ENCODE measurements at places on chromosomes 16 and 17.

DNA sequence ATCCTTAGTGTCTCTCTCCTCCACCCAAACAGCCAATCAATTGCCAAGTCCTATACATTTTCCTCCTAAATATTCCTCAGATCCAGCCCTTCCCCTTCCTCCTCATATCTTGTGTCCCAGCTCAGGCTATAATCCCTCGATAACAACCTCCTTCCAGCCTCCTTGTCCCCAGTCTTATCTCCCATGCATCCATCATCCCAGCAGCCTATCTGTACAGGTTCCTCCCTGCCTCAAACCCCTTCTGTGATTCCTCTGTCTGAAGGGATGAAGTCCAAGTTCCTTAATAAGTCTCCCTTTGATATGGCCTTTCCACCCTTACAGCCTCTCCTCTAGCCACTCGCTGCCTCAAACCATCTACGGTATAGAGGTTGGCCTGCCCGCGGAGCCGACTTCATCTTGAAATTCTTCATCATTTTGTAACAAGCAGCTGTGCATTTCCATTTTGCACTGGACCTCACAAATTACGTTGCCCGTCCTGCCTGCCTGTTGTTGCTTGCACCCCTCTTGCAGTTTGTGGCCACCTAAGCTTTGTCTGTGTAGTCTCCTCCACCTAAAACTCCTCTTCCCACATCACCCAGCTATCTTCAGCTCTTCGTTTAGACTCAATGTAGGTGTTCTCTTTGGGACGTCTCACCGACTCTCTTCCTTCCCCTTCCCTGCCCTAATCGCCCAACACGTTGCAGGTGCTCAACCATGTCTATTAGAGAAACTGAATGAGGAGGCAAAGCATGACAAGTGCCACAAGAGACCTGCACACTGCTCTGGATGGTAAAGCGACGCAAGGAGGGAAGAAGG lies 786 bp upstream of the CDK5RAP3 start:
- ATAC-seq: no peak

DNA sequence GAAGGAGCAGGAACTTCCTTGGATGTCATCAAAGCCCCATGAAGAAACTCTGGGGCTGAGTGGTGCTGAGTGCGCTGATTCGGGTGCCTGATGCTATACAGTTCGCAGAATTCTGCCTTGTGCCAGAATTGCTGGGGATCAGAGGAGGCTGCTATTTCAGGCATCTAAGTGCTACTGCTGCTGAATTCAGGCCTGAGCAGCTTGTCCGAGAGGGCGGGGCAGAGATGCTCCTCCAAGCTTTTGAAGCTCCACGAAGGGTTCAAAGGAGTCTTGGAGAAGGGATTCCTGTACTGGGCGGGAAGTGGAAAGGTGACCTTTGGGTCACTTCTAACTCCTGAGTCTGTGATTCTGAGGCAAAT lies 227.8 kb downstream of the CCDC182 start:
- no peak for ATAC-seq

- no peak for ATAC-seq
Measured at GRCh38 chr17:39960524-39961041, 2.2 kb upstream of the GSDMA start.

GRCh38 chr17:43584666-43585102 lies 38.5 kb upstream of the ETV4 start:
- ATAC-seq: no peak

DNA sequence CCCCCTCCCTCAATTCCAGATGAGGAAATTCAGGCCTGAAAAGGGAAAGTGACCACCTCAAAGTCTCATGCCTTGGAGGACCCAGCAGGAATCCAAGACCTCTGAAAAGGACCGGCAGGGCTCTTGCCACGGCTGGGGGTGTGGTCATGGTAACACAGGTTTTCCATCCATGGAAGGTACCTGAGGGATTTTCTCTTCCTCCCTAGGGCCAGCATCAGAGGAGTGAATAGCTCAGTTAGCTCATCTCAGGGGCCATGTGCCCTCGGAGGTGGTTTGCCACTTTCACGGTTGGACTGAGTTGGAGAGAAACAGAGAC lies 1.3 kb downstream of the CIITA start:
- peak; percentile 42 for ATAC-seq

GRCh38 chr16:49356728-49357488 lies 16.7 kb upstream of the C16orf78 start:
- no peak for ATAC-seq

GRCh38 chr17:79992649-79993389 lies 42.9 kb downstream of the TBC1D16 start:
- no peak for ATAC-seq

DNA sequence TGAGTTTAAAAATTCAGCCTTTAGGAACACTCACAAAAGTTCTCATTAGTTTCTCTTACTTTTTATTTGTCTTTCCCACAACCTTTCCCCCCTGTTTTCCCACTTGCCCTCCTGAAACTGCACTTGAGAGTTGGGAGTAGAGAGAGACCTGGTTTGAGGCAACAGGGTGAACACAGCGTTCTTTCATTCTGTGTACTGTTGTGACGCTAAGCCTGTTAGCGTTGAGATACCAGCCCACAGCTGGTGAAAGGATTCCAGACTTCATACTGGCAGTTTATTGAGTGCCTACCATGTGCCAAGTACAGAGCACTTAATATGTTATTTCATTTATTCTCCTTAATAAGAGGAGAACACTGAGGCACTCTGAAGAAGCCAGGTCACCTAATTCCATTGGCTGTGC lies 10.3 kb downstream of the TNRC6C start:
- ATAC-seq: no peak

GRCh38 chr17:79622122-79622601 lies 11.3 kb upstream of the RBFOX3 start:
- peak; percentile 39 for ATAC-seq

- ATAC-seq: no peak
Measured at GRCh38 chr17:41614098-41614497, 1.5 kb upstream of the KRT16 start.

DNA sequence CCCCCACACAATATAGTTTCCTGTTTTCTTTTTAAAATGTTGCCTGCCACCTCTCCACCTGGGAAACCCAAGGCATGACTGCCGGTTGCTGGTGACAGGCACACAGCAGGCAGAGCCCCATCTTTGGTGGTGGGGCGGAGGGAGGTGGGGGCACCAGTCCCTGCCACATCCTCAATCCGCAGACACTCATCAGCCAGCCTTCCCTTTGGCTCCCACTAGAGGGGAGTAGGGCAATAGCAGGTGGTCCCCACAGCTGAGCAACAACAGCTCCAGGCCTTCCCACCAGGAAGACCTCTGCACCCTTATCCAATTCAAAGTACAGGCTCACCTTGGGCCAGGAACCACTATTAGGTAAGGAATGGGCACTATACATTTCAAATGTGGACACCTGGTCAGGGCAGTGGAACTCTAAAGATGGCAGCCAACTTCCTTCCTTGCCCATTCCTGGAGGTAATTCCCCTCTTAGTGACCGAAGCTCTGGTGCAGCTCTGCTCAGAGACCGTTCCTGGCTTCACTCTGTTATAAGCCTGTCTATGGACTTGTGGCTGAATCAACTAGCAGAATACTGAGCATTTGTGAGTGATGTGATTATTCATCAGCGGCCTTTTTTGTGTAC lies 13.9 kb downstream of the RECQL5 start:
- peak; percentile 56 for ATAC-seq

DNA sequence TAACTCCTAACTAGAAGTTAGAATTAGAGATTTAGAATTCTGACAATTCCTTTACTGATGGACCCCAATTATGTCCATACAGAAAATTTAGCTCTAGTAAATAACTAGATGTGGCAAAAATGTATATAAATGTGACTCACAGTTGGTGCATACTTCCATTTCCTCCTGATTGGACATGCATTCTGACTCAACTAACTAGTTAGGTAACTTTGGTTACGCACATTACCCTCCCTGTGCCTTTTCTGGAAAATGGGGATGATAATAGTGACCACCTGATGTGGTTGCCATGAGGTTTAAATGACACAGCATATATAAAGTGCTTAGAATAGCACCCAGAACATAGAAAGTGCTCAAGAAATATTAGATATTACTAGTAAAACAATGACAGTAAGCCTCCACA lies 550.0 kb upstream of the SALL1 start:
- no peak for ATAC-seq

DNA sequence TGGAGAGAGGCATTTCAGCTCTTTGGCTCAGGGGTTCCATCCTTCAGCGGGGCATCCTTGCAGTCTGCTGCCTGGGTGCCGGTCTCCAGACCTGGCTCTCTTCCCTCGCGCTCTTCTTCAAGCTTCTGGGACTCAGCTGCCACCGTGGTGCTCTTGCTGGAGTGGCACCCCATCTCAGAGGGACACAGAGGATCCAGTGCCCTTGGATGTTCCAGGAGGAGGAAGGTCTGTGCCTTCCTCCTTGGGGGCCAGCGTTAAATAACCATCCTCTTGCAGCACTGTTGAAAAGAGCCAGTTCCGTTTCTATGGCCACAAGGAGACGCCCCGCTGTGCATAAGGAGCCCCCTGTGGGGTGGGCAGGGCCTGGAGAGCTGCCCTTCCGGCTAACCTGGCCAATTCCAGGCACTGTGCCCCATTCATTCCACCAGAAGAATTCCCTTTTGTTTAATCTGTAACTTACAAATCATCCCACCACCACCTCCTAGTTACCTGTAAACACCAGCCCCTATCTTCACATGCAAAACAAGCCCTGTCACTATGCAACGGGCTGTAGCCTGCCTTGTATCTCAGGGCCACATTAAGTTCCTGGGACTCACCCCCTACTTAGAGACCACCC lies 8.6 kb downstream of the CHD9NB start:
- ATAC-seq: no peak

- ATAC-seq: no peak
Measured at GRCh38 chr17:27954548-27955495, 61.7 kb upstream of the LYRM9 start.

DNA sequence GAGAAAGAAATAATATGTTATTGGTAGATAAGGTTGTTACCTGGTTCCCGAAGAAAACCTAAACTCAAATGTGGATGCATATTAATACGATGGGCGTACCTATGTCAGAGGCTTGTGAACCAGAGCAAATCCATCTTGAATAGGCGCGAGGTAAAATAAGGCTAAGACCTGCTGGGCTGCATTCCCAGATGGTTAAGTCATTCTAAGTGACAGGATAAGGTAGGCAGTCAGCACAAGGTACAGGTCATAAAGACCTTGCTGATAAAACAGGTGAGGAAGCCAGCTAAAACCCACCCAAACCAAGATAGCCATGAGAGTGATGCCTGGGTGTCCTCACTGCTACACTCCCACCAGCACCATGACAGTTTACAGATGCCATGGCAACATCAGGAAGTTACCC lies 1400.1 kb downstream of the CDH8 start:
- no peak for ATAC-seq

- ATAC-seq: peak; percentile 93
Measured at GRCh38 chr16:57609541-57610401, 18.7 kb upstream of the ADGRG1 start.

DNA sequence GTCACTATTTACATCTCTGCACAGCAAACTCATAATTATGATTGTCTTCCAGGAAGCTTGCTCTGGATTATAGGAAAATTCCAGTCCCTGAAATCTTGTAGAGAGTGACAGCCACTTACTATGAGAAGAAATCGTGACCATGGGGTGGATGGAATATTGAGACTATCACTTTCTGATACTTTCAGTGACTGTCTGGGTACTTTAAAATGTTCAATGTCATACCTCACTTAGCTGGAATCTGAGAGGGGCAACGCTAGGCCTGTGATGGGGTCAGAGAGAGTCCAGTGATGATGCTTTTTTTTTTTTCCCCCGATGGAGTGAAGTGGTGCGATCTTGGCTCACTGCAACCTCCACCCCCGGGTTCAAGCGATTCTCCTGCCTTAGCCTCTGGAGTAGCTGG lies 32.2 kb upstream of the RGS9 start:
- no peak for ATAC-seq

DNA sequence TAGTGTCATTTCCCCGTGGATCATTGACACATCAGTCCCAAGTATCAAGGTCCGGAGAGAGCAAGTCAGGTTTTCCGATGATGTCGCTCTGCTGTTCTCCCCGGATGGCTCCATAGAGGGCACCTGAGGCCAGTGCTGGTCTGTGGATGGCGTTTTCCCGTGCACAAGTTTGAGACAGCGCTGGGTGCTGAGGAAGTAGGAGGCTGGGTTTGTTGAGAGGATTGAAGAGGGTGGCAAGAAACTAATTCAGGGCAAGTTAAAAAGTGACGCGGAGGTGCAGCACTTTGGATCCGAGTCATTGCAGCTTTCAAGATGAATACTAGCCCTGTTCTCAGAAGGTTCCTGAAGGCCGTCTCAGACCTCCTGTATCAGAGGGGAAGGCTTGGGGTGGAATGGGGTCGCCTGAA lies 7.7 kb downstream of the NUBP1 start:
- ATAC-seq: peak; percentile 69
